ENCODE measurements at places on chromosomes 12 and 14. TPM values are rescaled to one million over a fixed set of nuclear protein-coding genes. Genes with fewer than 3 reads are reported as not detected.

Gene EXOC3L4
- not detected for polyA plus RNA-seq

DNA sequence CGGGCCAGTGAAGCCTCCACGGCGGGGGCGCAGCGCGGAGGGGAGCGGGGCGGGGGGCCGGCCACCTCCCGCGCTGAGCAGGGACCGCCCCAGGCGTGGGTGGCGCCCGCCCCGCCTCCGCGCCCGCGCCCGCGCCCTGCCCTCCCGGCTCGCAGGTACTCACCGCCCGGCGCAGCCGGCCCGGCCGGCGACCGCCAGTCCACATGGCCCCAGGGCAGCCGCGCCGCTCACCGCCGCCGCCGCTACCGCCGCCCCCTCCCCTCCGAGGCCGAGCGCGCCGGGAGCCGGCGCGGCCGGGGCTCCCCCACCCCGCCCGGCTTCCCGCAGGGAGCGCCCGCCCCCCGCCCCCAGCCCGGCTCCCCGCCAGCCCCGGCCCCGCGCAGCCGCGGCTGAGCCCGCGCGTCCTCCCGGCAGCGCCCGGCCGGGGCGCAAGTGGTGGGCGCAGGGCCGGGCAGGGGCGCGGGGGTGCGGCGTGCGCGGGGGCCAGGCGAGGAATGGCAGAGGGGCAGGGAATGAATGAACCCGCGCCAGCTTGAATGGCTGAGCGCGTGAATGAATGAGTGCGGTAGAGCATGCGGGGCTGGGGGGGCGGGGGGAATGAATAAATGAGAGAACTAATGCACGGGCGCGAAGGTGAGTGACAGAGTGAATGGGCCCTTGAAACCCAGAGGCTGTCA is at the start of gene BEGAIN:
Gene BEGAIN, minus strand, starts transcription at position 332 of the 677 bp plus-strand sequence. Its CDS starts 127 bp downstream, at position 205.
- peak within 1 kb of the TSS; percentile 44 for H3K4me3 ChIP-seq
- H3K27me3 ChIP-seq: peaks cover 27% of the 10 kb centered on the region
- H3K36me3 ChIP-seq: no peaks in the 10 kb centered on the region
- no peaks in the 10 kb centered on the region for H3K4me1 ChIP-seq
- no peak within 1 kb of the TSS for H3K27ac ChIP-seq

GRCh38 chr12:21614506-21614905 is 9.9 kb upstream of the GYS2 start:
- DNase-seq: no peak
- no peak overlapping the region for H3K4me3 ChIP-seq
- H3K36me3 ChIP-seq: no peaks in the 10 kb centered on the region
- H3K27ac ChIP-seq: no peak overlapping the region

- DNase-seq: no peak
- H3K27ac ChIP-seq: no peak overlapping the region
- no peaks in the 10 kb centered on the region for H3K4me1 ChIP-seq
- no peaks in the 10 kb centered on the region for H3K36me3 ChIP-seq
- H3K4me3 ChIP-seq: no peak overlapping the region
Measured at GRCh38 chr14:104091061-104091926, 5.8 kb downstream of the ASPG start.

- no peak overlapping the region for H3K27ac ChIP-seq
- DNase-seq: no peak
- H3K27me3 ChIP-seq: no peaks in the 10 kb centered on the region
- no peaks in the 10 kb centered on the region for H3K36me3 ChIP-seq
- no peak overlapping the region for H3K4me3 ChIP-seq
- H3K4me1 ChIP-seq: no peaks in the 10 kb centered on the region
Measured at GRCh38 chr14:96380735-96381134, 11.2 kb upstream of the AK7 start.

GRCh38 chr14:98958048-98958631 is 313.9 kb downstream of the BCL11B start:
- H3K4me1 ChIP-seq: peaks cover 11% of the 10 kb centered on the region
- peaks cover 4% of the 10 kb centered on the region for H3K27me3 ChIP-seq
- no peak overlapping the region for H3K27ac ChIP-seq
- no peaks in the 10 kb centered on the region for H3K36me3 ChIP-seq
- DNase-seq: no peak

Gene TMEM229B
- 1.5 TPM for polyA plus RNA-seq
